ENCODE measurements at places on chromosomes 13 and 19.

DNA sequence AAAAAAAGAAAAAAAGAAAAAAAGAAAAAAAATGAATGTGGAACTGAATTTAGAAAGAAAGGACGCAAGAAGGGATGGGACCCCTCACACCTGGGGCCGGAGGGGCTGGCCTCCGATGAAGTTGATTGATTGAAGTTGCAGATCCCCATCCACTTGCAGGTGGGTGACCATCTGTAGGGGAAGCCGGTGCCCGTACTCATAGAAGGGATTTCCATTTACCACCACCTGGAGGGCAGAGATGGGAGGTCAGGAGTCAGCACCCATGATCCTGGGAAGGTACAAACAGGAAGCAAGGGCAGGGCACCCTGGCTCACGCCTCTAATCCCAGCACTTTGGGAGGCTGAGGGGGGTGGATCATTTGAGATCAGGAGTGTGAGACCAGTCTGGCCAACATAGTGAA lies 6.4 kb downstream of the LGALS4 start:
- DNase-seq = no peak

GRCh38 chr13:27236478-27236877 lies 14.9 kb upstream of the RPL21 start:
- no peak for DNase-seq

DNA sequence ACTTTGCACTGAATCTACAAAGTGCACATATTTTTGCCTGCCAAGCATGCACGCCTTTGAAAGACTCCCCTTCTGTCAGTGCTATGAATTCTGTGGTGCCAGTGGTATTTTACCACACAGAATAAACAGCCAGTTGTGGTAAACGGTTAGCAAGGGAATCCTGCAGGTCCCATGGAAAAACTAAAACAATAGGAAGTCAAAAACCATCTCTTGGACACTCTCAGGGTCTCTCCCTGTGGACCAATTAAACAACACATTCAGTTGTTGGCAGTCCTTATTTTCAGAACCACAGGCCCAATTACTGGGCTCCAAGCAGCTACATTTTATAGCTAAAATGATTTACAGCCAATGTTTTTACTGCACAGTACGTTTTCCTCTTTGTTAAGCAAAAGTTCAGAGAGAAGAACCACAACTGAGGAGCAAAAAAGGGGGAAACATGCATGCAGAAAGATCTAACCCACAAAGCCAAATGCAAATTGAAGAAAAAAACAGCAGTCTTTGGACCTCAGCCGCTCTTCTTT lies 116.9 kb downstream of the KCTD12 start:
- DNase-seq = no peak

DNA sequence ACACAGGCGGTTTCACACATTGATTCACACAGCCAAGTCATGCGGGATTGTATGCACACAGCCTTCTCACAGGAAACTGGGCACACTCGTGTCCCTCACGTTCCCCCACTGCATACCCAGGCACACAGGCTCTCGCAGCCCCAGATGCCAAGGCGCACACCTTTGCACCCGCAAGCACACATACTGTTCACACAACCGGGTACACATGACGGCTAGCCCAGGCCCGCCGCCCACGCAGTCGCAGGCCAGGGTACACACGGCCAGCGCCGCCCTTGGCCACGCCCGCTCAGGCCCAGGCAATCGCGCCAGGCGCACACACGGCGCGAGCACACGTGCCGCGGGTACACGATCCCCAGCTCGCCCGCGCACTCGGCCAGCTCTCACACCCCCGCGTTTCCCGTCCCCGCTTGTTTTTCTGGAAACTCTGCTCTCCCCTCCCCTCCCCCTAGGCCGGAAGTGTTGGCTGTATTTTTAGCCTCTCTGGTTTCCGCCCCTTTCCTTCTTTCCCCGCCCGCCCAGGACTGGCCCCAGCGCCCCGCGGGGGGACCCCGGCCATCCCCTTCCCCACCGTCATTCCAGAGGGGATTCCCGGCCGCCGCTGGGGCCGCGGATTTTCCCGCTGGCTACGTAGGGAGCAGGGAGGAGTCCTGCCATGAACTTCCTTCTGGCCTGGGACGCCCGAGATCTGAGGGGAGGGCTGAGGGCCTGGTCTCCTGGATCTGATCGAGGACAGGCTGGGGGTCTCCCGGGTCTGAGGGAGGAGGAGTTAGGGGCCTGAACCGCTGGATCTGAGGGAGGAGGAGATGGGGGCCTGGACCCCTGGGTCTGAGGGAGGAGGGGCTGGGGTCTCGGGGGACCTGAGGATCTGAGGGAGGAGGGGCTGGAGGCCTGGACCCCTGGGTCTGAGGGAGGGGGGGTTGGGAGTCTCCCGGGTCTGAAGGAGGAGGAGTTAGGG lies 4.0 kb upstream of the ZFP36 start:
- peak; percentile 92 for DNase-seq

- no peak for DNase-seq
Measured at GRCh38 chr13:75648446-75648845, 12.3 kb downstream of the LMO7 start.

DNA sequence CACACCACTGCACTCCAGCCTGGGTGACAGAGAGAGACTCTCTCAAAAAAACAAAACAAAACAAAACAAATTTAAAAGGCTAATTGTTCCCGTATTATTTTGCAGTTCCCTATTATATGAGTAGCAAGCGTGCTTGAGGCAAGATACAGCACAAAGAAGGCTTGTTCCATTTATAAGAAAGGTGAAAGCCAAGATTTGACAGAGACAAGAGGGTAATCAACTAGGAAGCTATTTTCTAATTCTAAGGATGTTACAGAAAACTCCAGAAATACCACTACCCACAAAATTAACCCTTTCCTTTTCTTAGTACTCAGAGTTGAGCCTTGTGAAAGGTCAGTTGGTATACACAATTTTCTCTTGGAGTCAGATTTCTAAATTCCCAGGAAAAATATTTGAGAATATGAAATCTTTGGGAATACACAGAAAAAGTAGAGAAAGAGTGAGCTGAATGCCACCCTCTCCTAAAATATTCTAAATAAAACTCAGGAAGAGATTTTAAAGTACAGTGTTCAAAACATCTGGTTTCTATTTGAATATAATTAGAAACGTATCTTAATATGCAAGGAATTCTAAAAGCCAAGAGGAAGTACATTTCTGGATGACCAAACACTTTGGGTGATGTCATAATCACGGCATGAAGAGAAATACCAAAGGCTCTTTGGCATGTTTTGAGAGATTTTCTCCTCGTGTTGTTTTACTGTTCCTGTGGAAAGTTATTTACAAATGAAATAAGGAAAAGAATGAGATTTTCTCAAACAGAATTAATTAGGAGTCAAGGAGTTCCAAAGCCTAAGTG lies 63.0 kb upstream of the FLT1 start:
- no peak for DNase-seq

GRCh38 chr13:113348591-113348990 lies 15.3 kb downstream of the GRTP1 start:
- no peak for DNase-seq

- DNase-seq = no peak
Measured at GRCh38 chr13:92297971-92298942, 899.8 kb downstream of the GPC5 start.

DNA sequence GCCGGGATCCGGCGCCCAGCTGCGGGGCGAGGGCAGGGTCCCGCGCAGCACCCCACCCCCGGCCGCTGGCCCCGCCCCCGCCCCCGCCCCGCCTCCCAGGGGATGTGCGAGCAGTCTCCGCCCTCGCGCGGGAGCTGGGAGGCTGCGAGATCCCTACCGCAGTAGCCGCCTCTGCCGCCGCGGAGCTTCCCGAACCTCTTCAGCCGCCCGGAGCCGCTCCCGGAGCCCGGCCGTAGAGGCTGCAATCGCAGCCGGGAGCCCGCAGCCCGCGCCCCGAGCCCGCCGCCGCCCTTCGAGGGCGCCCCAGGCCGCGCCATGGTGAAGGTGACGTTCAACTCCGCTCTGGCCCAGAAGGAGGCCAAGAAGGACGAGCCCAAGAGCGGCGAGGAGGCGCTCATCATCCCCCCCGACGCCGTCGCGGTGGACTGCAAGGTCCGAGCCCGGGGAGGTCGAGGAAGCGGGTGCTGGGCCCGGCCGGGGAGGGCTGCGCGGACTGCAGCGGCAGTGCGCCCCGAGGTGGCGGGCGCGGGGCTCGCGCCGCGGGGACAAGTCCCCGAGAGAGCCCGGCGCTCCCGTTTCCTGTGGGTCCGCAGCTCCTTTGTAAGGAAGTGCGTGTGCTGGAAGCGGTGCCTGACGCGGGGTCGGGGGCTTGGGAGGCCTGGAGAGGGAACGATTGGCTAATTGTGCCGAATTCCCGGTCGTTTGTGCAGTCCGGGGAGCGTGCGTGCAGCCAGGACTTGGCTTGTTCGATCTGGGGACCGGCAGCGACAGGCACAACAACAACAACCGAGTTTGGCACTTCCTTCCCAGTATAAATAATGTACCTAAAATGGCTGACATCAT lies at the start of gene ITM2B:
TSS of gene ITM2B (plus strand) at position 161 of the 843 bp plus-strand sequence. CDS start at position 316, 155 bp downstream.
- DNase-seq = peak; percentile 75

GRCh38 chr19:49879243-49879963 lies 1.9 kb downstream of the TBC1D17 start:
- peak; percentile 10 for DNase-seq

DNA sequence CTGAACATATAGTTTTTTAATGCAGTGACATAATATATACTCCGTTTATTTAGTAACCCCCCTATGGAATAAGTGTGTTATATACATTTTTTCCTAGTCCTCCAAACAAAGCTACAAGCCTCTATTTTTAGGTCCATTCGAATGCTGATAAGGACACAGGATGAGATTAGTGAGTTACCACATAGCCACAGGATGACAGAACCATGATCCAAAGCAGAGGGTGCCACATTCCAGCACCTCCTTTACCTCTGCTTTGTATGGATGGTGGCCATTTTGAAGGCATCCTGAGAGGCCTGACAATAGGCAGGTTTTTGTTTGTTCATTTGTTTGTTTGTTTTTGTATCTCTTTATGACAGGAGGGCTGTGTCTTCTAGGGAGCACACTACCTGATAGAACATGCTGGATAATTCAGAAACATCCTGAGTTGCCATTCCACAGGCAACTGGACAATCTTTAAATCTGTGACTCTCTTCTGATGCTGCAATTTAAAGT lies 186.3 kb downstream of the MTUS2 start:
- DNase-seq = no peak

- DNase-seq = peak; percentile 78
Measured at GRCh38 chr19:41323430-41324125, 13.6 kb downstream of the CCDC97 start.

GRCh38 chr13:26601669-26602068 lies 44.2 kb downstream of the WASF3 start:
- DNase-seq = no peak

DNA sequence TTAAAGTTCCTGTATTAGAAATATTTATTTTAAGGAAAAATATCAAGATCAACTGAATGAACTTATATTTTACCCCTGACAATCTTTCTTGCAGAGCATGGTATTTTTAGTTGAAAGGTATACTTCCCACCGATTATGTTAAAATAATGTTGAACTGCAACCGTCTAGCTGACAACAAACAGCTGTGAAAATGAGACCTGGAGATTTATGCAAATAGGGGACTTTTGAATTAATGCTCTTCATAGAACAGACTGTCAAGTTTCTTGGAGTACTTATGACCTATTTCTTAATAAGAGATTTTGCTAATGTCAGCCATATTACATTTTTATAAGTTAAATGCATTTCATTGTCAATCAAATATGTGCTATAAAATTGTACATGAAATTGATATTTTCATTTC lies 210.9 kb downstream of the NALCN start:
- no peak for DNase-seq

DNA sequence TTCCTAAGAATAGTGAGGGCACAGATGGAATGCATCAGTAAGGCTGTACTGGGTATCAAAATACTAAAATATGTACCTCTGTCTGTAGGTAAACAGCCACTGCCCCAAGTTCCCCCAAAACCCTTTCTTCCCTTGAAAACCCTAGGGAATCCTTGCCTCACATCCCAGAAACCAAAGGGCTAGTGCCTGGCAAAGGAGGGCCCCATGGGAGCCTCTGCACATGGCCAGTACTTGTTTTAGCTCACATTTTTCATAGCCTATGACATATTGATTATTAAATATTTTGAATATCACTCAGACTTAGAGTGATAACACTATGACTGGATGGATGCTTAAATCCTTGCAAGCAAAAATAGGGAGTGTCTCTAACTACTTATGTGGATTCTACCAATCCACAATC lies 237.1 kb downstream of the LHFPL6 start:
- DNase-seq = no peak

Measured in hematopoietic multipotent progenitor cell treated with erythropoietin and hydrocortisone succinate and interleukin-3 and kit ligand, for 17 days (in vitro differentiated cells).